ENCODE measurements at places on chromosomes 7 and 10. TPM values are rescaled to one million over a fixed set of nuclear protein-coding genes. Genes with fewer than 3 reads are reported as not detected.

The NRCAM gene
- polyA plus RNA-seq = 21.9 TPM

DNA sequence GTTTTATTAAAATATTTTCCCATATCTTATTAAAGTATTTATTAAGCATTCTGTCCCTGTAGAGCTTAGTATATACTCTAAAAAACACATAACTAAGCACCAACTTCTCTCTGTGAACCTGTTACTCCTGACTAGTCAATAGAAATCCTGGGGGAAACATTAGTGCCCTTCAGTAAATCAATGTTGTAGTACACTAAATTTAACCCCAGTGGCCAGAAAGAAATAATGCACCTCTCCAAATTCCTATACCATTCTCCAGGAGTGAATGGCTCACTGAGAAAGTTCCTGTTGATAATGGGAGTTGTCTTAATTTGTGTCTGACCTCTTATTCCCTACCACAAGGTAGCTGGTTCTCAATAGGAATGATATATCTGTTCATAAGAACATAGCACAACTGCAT lies 188.2 kb downstream of the SEMA3D start:
- H3K27me3 ChIP-seq = no peaks in the 10 kb centered on the region
- H3K27ac ChIP-seq = no peak overlapping the region
- H3K4me1 ChIP-seq = peaks cover 4% of the 10 kb centered on the region
- DNase-seq = no peak

GRCh38 chr7:65454469-65454868 lies 80.8 kb downstream of the ZNF92 start:
- no peak for DNase-seq
- H3K4me1 ChIP-seq = no peaks in the 10 kb centered on the region
- H3K27ac ChIP-seq = no peak overlapping the region
- H3K36me3 ChIP-seq = no peaks in the 10 kb centered on the region
- H3K4me3 ChIP-seq = no peak overlapping the region

DNA sequence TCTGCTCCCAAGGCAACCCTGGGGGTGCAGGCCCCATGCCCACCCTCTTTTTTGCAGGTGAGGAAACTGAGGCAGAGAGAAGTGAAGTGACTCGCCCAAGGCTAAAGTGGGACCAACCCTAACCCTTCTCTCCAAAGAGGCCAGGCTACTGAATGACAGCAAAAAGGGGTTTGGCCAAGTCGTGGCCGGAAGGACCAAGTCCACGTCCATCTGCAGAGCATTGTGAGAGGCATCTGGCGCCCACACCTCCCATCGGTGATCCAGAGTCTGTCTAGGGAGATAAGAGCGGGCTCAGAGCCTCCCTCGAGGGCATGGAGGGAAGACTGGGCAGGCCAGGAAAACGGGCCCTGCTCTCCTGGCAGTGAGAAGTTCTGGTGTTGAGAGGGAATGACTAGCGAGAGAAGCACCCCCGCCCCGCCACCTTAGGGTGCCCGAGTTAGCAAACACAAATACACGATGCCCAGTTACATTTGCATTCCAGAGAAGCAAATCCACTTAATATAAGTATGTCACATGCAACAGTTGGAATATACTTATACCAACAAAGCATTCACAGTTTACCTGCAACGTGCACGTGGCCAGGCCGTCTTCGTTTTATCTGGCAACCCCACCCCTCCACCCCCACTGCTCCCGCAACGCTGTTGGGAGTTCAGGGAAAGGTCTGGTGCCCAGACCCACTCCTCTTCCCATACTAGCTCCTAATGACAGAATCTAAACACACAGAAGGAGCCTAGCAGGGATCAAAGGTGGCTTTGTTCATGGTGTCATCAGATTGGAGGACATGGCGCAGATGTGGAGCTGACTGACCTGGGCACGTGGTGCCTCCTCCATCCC lies 124.9 kb downstream of the OAT start:
- H3K4me1 ChIP-seq = peaks cover 21% of the 10 kb centered on the region
- H3K4me3 ChIP-seq = no peak overlapping the region
- no peak for DNase-seq

DNA sequence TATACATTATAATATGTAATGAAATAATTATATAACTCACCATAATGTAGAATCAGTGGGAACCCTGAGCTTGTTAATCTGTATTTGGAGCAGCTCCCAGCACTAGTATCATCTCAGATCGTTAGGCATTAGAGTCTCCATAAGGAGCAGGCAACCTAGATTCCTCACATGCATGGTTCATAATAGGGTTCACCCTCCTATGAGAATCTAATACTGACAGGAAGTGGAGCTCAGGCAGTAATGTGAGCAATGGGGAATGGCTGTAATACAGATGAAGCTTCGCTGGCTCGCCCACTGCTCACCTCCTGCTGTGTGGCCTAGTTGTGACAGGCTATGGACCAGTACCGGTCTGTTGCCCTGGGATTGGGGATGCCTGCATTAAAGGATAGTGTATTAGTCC lies 49.5 kb downstream of the RSBN1L start:
- no peaks in the 10 kb centered on the region for H3K4me1 ChIP-seq
- no peaks in the 10 kb centered on the region for H3K27me3 ChIP-seq
- no peak overlapping the region for H3K4me3 ChIP-seq
- H3K27ac ChIP-seq = no peak overlapping the region

- no peak overlapping the region for H3K27ac ChIP-seq
- DNase-seq = peak; percentile 87
- H3K36me3 ChIP-seq = no peaks in the 10 kb centered on the region
- H3K4me3 ChIP-seq = peak overlapping the region; percentile 75
- H3K4me1 ChIP-seq = peaks cover 43% of the 10 kb centered on the region
Observed at GRCh38 chr7:28955718-28956607, 2.2 kb downstream of the TRIL start.

DNA sequence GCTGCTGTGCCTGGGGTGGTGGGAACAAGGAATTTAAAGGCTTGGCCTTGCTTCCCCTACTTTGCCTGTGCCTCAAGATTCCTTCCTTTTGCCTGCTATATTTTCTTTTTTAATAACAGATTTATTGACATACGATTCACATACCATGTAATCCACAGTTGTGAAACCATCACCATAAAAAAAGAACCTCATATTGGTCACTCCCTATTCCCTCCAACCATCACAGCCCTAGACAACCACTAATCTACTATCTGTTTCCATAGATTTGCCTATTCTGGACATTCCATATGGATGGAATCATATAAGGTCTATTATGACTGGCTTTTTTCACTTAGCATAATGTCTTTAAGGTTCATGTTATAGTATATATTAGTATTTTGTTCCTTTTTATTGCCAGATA lies 59.3 kb upstream of the TRIM8 start:
- H3K27me3 ChIP-seq = no peaks in the 10 kb centered on the region
- H3K27ac ChIP-seq = no peak overlapping the region
- peaks cover 21% of the 10 kb centered on the region for H3K4me1 ChIP-seq
- no peak overlapping the region for H3K4me3 ChIP-seq

GRCh38 chr10:130025811-130026485 lies 61.9 kb upstream of the EBF3 start:
- H3K36me3 ChIP-seq = no peaks in the 10 kb centered on the region
- no peak overlapping the region for H3K4me3 ChIP-seq
- no peaks in the 10 kb centered on the region for H3K27me3 ChIP-seq
- no peak overlapping the region for H3K27ac ChIP-seq
- peaks cover 45% of the 10 kb centered on the region for H3K4me1 ChIP-seq

- H3K4me3 ChIP-seq = no peak overlapping the region
- no peak overlapping the region for H3K27ac ChIP-seq
- no peaks in the 10 kb centered on the region for H3K27me3 ChIP-seq
- H3K36me3 ChIP-seq = peaks cover 3% of the 10 kb centered on the region
- H3K4me1 ChIP-seq = no peaks in the 10 kb centered on the region
Observed at GRCh38 chr7:23115991-23116390, 10.4 kb downstream of the KLHL7 start.

DNA sequence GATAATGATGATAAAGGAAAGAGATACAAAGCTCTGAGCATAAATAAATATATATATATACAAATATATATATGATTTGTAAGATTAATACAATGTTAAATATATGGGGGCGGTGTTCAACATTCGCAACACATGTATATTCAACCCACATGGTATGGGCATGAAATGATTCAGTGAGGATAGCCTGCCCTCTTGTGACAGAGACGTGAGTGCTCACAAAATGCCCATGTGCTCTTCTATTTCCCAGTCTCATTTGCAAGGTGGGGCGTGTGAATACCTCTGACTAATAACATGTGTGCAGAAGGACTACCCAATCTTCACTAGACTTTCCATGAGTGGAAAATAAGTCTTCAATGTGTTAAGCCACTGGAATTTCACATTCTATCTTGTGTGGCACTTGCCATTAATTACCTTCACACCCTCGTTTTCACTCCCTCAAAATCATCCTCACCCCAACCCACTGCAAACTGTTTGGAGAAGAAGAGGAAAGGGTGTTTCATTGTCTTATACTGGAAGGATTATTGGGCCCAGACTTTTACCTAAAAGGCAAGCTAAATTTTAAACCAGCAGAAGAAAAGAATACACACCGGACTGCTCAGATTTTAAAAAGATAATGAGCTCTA lies 26.9 kb downstream of the ASAH2 start:
- no peaks in the 10 kb centered on the region for H3K36me3 ChIP-seq
- no peaks in the 10 kb centered on the region for H3K4me1 ChIP-seq
- H3K27ac ChIP-seq = no peak overlapping the region
- no peaks in the 10 kb centered on the region for H3K27me3 ChIP-seq
- no peak overlapping the region for H3K4me3 ChIP-seq

GRCh38 chr10:62278441-62278910 lies 9.8 kb upstream of the RTKN2 start:
- H3K27me3 ChIP-seq = no peaks in the 10 kb centered on the region
- H3K36me3 ChIP-seq = no peaks in the 10 kb centered on the region
- H3K4me3 ChIP-seq = no peak overlapping the region
- no peak overlapping the region for H3K27ac ChIP-seq
- H3K4me1 ChIP-seq = peaks cover 3% of the 10 kb centered on the region

The LIPJ gene
- 0.10 TPM for polyA plus RNA-seq

- no peaks in the 10 kb centered on the region for H3K27me3 ChIP-seq
- peak; percentile 60 for DNase-seq
- no peak overlapping the region for H3K4me3 ChIP-seq
- H3K36me3 ChIP-seq = no peaks in the 10 kb centered on the region
- H3K27ac ChIP-seq = no peak overlapping the region
Observed at GRCh38 chr10:26890956-26891355, 30.2 kb upstream of the ABI1 start.

DNA sequence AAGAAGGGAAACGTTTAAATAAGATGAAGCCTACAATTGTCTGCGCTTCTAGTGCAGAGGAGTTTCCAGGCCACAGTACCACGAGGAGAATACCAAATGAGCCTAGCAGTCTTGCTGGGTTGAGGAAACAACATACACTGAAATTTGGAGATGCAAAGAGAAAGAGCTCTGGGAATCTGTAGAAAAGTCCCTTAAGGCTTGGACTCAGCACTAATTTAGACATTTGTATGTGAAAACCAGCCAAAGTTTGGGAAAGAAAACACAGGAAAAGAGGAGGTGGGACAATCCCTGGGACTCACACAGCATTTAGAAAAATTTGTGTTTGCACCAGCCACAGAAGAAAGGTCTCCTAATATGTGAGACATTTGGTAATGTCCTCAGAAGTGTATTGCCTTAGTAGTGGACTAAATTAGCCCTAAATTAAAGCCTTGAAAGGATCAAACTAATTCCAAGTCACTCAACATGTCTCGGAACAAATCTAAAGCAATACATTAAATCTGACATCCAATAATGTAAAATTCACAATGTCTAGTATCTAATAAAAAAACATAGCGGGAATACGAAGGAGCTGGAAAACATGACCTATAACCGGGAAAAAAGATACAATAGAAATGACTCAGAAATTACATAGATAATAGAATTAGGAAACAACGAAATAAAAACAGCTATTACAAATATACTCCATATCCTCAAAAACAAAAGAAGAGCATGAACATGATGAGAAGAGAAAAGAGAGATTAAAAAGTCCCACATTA lies 187.1 kb upstream of the NAMPT start:
- no peak overlapping the region for H3K4me3 ChIP-seq
- H3K36me3 ChIP-seq = no peaks in the 10 kb centered on the region
- no peaks in the 10 kb centered on the region for H3K4me1 ChIP-seq

GRCh38 chr7:132434041-132434440 lies 142.2 kb downstream of the PLXNA4 start:
- no peak overlapping the region for H3K27ac ChIP-seq
- H3K4me3 ChIP-seq = no peak overlapping the region
- DNase-seq = no peak
- H3K36me3 ChIP-seq = no peaks in the 10 kb centered on the region
- peaks cover 10% of the 10 kb centered on the region for H3K27me3 ChIP-seq

DNA sequence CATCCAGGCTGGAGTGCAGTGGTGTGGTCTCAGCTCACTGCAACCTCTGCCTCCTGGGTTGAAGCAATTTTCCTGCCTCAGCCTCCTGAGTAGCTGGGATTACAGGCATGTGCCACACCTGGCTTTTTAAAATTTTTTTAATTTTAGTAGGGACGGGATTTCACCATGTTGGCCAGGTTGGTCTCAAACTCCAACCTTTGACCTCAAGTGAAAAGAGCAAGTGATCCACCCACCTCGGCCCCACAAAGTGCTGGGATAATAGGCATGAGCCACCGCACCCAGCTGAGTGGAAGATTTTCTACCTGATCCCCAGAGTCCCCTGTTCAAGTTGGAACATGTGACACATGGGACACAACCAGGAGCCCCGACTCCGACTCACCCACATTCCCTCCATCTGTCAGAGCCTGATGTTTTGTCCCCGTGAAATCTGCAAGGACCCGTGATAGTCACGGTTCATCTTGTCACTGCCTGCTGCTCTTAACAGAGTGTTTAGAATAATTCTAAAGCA lies 104.5 kb downstream of the SMURF1 start:
- DNase-seq = no peak
- H3K4me1 ChIP-seq = peaks cover 5% of the 10 kb centered on the region
- no peak overlapping the region for H3K27ac ChIP-seq

DNA sequence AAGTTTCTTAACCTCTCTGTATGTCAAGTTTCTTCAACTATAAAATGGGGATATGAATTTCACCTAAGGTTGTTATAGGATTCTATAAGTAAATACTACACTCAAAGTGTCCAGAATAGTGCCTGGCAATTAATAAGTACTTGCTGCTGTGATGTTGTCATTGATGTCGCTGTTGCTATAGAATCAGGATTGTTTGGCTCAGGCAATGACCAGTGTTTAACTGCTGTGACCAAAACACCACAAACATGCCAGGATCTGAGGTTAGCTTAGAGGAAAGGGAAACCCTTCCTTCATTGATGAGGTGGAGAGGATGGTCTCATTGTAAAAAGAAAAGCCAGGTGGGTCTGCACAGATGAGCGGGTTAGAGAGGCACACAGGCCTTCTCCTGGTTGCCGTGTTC lies 223.1 kb upstream of the INHBA start:
- peak; percentile 35 for DNase-seq
- H3K4me3 ChIP-seq = no peak overlapping the region
- no peaks in the 10 kb centered on the region for H3K36me3 ChIP-seq
- H3K4me1 ChIP-seq = no peaks in the 10 kb centered on the region

DNA sequence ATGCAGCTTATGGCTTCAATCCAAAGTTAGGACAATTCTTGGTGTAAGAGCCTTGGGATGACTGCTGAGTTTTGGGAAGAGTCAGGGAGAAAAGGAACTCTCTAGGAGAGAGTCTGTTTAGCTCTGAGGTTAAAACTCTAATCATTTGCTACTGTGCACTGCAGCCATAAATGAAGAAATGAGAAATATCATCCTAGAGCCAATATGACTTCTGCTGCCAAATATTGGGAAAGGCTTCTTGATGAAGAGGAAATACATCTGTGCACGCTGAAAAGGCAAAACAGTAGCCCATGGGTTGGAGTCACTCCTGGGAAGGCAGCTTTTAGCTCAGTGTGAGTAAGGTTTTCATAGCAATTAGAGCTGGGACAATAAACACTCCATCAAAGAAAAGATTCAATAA lies 308.8 kb downstream of the SFMBT2 start:
- H3K4me1 ChIP-seq = no peaks in the 10 kb centered on the region
- no peak overlapping the region for H3K27ac ChIP-seq
- H3K27me3 ChIP-seq = no peaks in the 10 kb centered on the region
- peak; percentile 63 for DNase-seq
- no peak overlapping the region for H3K4me3 ChIP-seq
- H3K36me3 ChIP-seq = no peaks in the 10 kb centered on the region
